ENCODE measurements at places on chromosomes 13 and 19.

DNA sequence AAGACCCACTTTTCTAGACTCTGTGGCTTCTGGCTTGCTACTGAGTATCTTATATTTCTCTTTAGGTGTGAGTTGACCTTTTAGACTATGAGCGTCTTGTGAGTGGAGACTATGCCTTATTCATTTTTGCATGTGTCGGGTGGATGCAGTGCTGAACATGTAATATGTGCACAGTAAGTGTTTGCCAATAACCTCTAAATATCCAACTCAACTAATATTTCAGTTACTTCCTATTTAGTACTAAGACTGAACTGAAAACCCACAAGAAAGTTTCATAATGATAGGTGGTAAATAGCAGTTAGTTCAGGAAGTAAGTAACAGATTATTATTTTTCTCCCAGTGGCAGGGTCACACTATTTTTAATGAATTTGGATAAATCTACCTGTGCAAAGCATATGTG, 269.3 kb downstream of the KCNRG start:
- DNase-seq: no peak

DNA sequence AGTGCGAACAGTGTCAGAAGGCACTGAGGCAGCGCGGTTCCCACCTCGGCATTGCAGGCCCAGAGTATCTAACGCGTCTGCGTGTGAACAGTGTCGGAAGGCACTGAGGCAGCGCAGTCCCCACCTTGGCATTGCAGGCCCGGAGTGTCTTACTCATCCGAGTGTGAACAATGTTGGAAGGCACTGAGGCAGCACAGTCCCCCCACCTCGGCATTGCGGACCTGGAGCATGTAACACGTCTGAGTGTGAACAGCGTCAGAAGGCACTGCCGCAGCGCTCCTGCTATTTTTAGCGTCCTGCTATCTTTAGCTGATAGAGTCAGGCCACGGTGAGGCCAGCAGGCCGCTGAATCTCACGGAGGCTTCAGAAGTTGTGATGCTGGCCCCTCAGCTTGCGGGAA, 39.6 kb downstream of the ATP11A start:
- DNase-seq: no peak

- DNase-seq: no peak
These were observed 404 bp downstream of the C19orf44 start for GRCh38 chr19:16496613-16496983.

DNA sequence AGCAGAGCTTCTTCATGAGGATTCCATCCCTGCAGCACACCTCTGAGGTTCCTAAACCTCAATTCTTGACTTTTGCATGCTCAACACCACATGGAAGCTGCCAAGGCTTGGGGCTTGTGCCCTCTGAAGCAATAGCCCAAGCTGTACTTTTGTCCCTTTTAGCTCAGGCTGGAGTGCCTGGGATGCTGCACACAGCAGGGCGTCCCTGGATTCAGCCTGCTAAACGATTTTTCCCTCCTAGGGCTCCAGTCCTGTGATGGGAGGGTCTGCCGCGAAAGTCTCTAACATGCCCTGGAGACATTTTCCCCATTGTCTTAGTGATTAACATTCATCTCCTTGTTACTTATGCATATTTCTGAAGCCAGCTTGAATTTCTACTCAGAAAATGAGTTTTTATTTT, 98.3 kb downstream of the SLITRK5 start:
- no peak for DNase-seq

DNA sequence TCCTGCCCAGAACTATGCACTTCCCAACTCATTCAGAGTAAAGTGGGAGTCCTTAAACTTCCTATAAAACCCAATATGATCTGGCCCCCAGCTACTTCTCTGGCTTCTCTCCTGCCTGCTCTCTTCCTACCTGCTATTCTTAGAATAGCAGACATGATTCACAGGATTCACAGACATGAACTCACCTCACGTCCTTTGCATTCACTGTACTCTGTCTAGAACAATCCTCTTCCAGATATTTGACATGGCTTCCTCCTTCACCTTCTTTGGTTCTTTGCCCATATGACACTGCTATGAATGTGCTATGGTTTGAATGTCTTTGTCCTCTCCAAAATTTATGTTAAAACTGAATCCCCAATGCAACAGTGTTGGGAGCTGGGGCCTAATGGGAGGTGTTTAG, 154.9 kb downstream of the UGGT2 start:
- no peak for DNase-seq

GRCh38 chr19:8610041-8610935, at the start of gene ADAMTS10:
Gene ADAMTS10, minus strand, starts transcription at chr19:8610715. Its CDS starts 5,005 bp downstream, at chr19:8605710.
- DNase-seq: no peak

- DNase-seq: no peak
These were observed 30.6 kb downstream of the CCL25 start for GRCh38 chr19:8083141-8083540.

GRCh38 chr19:48644839-48645619, 958 bp downstream of the CA11 start:
- DNase-seq: peak; percentile 38

DNA sequence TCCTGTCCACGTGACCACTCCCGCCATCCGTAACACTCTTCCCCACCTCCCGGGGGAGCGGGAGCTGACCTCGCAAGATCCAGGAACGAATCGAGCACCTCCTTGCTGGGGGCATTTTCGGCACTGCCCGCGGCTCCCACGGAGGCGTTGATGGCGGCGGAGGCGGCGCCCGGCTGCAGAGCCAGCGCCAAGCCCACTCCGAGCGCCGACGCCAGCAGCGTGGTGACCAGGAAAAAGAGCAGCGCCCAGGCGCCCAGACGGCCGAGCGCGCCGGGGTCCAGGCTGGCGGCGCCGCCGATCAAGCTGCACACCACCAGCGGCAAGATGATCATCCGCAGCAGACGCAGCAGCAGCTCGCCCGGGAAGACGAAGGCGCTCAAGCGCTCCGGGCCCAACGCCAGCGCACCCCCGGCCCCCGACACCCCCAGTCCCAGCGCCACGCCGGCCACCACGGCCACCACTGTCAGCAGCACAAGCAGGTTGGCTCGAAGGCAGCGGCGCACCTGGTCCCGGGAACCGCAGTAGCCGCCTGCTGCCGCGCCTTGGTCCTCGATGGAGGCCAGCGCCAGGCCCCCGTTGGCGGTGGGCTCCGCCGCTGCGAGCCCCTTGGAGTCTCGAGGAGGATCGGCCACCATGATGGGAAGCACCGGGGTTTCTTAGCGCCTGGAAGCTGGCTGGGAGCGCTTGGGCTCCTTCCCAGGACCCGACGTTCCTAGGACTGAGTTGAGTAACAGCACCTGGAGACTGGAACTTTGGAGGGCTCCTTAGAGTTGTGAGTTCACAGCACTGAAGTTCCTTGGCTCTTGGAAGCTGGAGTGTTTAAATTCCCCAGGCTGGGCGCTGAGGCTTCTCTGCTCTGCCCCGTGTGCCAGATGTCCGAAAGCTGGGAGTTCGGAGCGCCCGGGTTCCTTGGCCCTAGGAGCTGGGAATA, 798 bp downstream of the SLC1A5 start:
- DNase-seq: no peak

DNA sequence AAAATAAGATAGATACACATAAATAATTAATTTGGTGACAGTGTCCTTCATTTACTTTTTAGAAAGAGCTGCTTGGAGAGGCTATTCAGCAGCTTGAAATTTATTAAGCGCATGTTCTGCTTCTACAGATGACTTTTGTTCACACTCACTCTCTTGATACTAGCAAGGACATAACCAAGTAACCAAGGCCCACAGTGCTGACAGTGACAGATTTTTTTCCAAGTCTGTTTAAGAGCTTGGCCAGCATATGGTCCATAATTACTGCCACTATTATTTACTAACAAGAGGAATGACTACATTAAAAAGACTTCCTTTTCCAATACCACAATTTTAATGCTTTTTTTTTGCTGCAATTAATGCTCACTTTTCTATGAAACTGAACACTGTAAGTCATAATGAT, 673.7 kb upstream of the MIR17HG start:
- no peak for DNase-seq

DNA sequence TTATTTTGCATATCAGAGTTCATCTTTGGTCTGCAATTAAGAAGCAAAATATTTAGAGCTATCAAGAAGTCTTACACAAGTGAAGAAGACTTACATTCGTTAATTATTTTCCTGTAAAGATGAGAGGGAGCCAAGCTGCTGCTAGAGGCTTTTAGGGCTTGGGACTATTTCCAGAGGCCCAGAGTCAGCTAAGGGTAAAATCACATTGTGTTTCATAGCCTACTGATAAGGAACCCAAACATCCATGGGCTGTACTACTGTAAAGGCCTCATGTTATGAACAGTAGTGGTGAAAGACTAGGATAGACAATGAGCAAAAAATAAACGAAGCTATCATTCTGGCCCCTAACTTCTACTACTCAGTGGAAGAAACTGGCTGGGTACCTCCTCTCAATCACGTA, 10.9 kb upstream of the TEX30 start:
- DNase-seq: no peak

- peak; percentile 47 for DNase-seq
These were observed 22.2 kb downstream of the CCDC169 start for GRCh38 chr13:36275190-36276002.

- DNase-seq: peak; percentile 64
These were observed 10.4 kb downstream of the GJB2 start for GRCh38 chr13:20182231-20182846.

DNA sequence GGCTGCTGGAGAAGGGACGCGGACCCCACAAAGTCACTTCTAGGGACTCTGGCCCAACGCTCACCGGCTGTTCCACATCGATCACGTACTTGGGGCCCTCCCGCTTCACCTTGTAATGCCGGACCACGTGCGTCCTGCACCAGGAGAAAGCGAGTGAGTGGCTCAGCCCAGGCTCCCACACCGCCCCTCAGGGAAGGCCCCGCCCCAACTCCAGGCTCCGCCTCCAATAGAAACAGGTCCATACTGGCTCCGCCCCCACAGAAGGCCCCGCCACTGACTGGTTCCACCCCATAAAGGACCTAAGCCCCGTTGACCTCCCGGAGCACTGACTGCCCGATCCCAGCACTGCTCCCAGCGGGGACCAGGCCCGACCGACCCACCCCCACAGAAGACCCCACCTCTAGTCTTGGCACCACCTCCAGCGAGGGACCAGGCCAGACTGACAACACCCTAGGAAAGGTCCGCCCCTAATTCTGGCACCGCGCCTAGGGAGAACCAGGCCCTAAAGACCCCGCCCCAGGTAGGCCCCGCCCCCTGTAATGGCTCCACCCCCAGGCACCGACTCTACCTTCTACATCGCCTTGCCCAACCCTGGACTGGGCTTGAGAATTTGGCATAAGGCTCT, 11.3 kb downstream of the STAP2 start:
- no peak for DNase-seq

- DNase-seq: no peak
These were observed 351.3 kb upstream of the TMTC4 start for GRCh38 chr13:101025925-101026324.

DNA sequence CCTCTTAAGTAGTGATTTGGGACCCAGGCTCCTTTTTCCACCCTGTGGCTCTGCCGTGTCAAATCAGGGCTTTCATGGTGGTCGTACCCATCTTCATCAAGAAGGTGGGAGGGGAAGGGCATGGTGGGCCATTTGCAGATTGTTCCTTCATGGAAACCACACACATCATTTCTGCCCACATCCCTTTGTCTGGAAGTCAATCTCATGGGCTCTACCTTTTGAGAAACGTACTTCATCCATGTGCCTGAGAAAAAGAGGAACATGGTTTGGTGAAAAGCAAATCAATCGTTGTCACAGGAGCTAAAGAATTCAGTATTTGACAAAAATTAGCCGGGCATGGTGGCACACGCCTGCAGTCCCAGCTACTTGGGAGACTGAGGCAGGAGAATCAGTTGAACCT, 233.4 kb downstream of the FOXO1 start:
- no peak for DNase-seq

GRCh38 chr13:113124211-113124970, 1.8 kb downstream of the F10 start:
- DNase-seq: no peak

DNA sequence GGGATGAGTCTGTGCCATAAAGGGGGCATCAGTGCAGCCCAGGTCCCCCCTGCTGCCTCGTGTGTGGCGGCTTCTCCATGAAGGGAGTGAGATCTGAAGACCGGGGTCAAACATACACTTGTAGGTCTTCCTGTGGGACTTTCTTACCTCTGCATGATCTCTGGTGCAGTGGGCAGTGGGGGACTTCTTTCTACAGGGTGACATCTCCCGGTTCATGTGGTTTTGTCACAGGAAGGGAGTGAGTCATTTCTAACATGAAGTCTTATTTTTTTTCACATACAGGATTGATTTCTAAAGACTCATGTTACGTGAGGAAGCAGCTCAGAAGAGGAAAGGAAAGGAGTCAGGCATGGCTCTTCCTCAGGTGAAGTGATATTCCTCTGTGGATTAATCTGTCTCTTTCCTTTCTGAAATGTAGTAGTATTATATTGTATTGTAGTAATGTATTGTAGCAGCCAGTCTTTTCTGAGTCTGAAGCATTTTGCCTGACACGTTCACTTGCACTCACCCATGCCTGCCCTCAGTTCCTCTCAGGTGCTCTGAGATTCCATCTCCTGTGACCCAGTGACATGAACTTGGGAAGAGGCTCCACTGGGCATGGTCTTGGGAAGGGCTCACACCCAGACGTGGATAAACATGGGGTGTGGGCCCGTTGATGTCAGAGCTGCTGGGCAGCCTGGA, 15.7 kb downstream of the ZNF808 start:
- DNase-seq: no peak

DNA sequence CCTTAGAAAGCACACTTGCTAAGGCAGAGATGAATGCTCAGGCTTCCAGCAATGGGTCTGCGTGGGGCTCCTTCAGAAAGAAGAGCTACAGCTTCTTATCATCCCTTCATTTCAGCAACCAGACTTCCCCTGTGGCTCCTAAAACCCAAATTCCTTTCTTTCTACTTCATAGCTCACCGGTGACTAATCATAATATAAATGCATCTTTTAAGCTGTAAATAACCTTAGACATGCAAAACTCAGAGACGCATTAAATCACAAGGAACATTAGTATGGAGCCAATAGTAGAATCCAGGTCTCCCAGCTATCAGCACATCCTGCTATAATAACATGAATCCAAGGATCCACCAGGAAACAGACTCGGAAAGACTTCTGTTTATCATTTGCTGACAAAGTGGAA, 375.6 kb downstream of the COG6 start:
- no peak for DNase-seq

- DNase-seq: no peak
These were observed 236.9 kb upstream of the PRR20A start for GRCh38 chr13:56903710-56904282.

DNA sequence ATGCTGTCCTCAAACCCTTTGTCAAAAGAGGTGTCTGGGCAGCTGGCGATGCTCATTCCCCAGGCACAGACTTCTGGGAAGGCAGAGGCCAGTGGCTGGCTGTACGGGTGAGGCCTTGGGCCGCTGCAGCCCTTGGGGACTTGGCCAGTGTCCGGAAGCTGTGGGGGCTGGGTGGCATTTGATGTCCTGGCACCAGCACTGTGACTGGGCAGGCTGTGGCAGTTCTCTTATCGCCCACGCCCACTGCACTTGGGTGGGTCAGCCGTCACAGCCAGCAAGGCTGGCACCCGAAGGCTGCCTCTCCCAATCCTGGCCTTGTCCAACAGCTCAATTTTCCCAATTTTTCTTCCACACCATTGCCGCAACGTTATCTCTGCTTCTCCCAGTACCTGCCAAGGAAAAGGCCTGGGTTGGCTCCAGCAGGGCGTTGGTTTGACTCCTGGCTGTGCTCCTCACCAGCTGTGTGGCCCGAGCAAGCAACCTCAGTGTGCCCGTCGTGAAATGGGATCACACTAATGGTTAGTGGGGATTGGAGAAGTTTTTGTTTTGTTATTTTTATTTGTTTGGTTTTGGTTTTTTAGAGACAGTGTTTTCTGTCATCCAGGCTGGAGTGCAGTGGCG, 12.7 kb upstream of the SLC44A2 start:
- DNase-seq: no peak

Measured in NCI-H1092 (cell line).